ENCODE measurements at places on chromosomes 5 and 9. TPM values are rescaled to one million over a fixed set of nuclear protein-coding genes. Genes with fewer than 3 reads are reported as not detected.

Gene PCDHGA3
- not detected for total RNA-seq

Gene PRELID2
- total RNA-seq = 32.9 TPM

Gene WDR31
- 1.9 TPM for total RNA-seq

Gene EIF4E1B
- not detected for total RNA-seq
